ENCODE measurements at places on chromosomes 16 and 17.

GRCh38 chr16:14378131-14378551 lies 251.9 kb downstream of the PARN start:
- no peak for DNase-seq

DNA sequence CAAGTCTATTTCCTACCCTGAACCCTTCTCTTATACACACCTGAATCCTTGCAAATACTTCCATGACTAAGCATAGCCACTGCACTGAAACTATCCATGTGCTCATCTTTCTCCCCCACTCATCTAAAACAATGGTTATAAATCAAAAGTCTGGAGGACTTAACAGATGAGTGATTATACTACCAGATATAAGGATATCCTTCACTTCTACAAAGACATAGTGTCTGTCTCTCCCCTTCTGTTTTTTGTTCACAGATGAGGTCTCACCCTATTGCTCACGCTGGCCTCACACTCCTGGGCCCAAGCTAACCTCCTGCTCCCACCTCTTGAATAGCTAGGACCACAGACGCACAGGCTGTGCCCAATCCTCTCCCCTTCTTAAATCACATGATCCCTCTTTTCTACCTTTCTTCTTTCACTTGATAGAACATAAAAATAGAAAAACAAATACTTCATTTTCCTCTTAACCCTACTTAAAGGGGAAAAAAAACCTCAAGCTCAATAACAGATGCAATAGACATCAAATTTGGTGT lies 19.2 kb downstream of the CEP112 start:
- DNase-seq = no peak

DNA sequence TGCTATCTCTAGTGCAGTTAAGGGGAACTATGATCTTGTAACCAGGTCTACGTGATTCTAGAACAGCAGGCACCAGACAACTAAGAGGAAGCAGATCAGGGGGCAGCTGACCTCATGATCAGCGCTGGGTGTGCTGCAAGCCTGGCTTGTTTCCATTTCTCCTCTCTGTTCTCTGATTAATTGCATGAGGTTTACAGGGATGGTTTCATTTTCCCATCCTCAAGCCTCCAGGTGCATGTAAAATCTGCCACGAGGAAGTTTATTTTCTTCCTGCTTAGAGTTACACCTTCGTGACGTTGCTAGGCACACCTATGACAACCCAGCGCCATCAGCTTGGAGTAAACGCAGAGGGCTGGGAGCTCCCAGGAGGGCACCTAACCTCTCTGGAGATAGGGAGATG lies 4.3 kb upstream of the NUPR1 start:
- DNase-seq = no peak

DNA sequence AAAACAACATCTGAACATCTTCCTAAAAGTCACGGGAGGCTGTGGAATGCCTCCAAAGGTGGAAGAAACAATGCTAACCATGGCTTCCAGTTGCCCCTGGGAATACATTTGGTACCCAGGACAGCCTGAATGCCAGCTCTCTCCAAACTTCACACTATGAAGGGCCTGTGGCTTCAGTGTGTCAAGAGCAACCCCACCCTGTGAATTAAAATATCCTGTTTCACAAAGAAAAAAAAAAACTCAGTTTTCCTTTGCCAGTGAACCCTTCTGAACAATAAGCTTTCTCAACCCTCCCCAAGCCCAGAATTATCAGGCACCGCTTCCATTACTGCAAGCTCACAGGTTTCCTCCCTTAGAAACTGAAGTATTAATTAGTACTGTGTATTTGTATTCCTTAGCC lies 69.8 kb downstream of the SLC39A11 start:
- DNase-seq = no peak

DNA sequence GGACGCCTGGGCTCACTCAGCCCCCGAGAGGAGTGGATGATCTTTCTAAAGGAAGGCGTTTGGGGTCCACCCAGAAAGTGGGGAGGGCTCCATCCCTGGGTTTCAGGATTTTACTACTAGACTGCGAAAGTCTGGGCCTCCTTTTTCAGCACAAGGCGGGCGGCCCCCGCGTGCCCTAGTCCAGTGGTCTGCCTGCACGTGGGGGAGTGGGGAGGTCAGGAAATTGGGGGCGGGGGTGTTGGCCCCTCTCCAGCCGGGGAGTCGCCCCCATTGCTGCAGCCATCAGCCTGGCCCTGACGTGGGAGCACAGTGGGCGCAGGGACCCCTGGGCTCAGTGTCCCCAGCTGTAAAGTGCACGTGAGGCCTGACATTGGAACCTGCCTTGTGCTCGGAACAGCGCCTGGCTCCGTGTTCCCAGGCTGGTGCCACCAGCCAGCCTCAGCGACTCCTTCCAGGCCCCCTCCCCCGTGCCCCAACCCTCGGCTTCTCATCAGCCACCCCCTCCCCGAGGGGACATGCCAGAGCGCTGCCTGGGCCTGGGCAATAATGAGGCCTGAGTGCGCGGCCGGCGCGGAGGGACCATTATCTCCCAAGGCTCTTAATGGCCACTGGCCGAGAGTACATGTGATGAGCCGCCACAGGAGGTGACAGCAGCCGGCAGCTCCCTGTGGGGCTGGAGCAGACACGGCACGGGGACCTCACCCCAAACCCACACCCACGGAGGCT lies 2.4 kb upstream of the C1QTNF8 start:
- DNase-seq = no peak

GRCh38 chr16:86041215-86041614 lies 142.3 kb downstream of the IRF8 start:
- no peak for DNase-seq

- DNase-seq = no peak
Measured at GRCh38 chr16:4378161-4378666, 6.6 kb downstream of the VASN start.
